Mesothelial cell of epicardium (in vitro differentiated cells): ENCODE measurements at places on chromosomes 1 and 21.

DNA sequence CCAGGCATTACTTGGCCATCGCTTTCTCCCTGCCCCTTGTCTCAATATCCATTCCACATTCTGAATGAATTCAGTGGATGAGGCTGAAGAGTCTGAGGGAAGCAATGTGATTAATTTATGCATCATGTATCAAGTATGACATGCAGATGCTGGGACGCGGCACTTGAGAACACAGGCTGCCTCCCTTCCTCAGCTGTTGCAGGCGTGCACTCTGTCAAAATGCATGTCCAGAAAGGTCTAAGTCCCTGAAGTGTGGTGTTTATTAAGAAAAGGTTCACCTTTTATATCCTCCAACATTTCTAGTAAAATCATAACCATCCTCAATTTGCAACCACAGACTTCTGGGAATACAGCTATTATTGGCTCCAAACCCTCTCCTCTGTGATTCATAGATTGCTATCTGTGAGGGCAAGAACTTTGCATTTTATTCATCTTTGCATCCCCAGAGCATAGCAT lies 22.6 kb upstream of the RAB3GAP2 start:
- no peak for DNase-seq

- DNase-seq, result no peak
Observed at GRCh38 chr1:222546548-222547259, 1.2 kb downstream of the HHIPL2 start.

GRCh38 chr1:39500862-39501389 lies 9.5 kb downstream of the BMP8A start:
- DNase-seq, result no peak

DNA sequence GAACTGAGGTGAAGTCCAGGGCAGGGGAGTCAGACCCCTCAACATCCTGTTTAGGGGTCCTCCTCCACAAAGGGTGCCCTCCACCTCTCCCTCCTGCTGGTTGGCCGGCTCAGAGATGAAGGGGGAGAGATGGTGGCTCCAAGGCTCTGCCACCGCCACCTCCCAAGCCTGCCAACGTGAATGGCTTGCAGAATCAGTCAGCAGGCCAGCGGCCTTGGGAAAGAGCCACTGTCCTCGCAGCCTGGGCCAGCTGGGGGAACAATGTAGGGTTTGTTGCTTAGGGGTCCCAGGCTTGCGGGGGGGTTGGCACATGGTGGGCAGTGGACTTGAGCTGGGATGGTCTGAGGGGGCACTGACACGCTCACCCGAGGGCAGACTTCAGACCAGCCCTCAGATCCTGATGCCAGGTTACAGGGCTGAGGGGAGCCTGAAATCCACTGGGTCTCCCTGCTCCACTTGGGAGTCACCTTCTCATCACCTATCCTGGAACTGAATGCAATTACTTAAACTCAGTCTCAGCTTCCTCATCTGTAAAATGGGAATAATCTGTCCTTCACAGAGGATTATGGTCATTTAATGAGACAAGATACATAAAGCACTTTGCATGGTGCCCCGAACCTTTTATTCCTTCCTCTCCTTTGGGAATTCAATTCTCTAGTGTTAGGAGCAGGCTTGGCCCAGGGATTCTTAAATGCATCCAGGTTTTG lies 8.3 kb downstream of the GPR37L1 start:
- no peak for DNase-seq

GRCh38 chr1:43659212-43660166 lies 9.5 kb downstream of the KDM4A start:
- no peak for DNase-seq

DNA sequence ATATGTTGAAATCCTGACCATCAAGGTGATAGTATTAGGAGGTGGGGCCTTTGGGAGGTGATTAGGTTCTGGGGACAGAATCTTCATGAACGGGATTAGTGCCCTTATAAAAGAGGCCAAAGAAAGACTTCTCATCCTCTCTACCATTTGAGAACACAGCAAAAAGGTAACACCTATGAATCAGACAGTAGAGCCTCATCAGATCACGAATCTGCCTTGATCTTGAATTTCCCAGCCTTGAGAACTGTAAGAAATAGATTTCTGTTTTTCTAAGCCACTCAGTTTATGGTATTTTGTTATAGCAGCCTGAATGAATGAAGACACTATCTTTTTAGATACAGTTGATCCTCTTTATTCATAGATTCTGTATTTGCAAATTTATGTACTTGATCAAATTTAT lies 206.9 kb upstream of the EDN2 start:
- DNase-seq, result no peak

DNA sequence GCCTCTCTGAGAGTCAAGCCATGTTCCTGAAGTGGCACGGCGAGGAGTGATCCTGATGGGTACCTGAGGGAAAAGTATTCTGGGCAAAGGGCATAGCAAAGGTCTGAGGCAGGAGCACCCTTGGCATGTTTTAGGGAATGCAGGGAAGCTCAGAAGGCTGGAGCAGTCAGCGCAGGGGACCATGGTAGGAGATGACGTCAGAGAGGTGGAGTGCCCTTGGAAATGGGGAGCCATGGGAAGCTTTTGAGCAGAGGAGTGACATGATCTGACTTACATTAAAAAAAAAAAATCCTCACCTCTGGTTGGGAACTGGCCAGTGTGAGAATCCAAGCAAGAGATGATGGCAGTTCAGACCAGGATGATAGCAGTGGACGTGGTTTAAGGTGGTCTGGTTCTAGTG lies 37.2 kb downstream of the PDPN start:
- no peak for DNase-seq

DNA sequence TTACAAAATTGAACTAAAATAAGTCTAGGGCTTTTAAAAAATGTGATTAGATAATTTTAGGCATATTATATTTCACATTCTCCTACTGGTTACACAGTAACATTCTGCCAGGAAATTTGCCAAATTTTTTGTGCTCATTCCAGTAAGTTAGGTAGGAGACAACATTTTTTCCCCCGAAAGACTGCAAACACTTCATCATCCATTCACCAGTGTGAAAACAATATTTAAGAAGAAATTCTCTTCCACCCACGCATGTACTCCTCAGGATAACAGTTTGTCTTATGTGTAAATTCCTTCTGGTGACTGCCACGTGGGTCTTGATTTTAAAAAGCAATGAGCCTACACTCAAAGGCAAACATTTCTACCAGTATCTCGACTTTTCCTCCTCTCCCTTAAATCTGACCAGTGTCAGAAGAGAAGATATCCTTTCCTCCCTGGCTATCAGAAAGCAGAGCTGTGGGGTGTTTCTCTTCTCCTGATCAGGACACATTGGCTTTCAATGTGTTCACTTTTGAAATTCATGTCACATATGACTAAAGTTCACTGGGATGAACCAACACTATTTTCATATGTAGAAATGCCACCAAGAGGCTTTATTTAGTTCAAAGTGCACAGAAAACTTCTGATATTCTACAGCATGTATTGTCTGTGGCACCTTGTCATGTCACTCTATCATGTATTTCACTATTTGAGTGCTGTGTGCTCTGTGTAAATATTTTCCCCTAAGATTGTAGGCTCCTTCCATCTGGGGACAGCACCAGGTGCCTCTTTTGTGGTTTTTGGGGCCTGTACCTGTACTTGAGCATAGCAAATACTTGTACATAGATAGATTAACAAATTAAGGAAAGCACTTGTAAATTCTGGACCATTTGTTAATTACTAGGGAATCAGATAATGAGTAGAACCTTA lies 38.6 kb downstream of the LHX9 start:
- DNase-seq, result no peak

DNA sequence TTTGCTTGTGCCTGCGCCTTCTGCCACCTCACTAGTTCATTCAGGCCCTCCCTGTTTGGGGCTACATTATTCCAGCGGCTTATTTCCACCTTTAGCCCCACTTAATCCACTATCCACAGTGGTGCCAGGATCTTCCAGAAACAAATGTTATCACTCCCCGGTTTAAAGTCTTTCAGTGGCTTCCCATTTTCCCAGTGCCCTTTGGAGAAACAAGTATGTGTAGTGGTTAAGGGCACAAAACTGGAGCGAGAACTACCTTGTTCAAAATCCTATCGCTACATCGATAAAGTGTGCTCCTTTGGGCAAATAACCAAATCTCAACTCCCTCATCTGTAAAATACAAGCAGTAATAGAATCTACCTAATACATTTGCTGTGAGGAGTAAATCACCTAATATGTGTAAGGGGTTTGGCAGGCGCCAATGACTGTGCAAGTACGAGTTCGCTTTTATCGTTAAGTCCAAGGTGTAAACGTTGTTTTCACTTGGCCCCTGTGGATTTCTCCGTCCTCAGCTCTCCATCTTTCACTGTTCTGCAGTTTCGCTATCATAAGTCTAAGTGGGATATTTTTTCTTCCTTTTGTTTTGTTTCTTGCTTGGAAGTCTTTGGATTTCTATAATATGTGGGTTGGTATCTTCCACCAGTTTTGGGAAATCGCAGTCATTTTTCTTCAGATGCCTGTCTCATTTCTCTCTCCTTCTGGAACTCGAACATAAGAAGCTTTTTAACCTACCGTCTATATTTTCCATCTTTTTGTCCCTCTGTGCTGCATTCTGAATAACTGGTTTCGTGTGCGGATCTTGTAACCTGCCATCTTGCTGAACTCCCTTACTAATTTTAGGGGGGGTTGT lies 844 bp upstream of the MEAF6 start:
- DNase-seq, result no peak

- no peak for DNase-seq
Observed at GRCh38 chr1:2248127-2248826, 20.2 kb downstream of the SKI start.

DNA sequence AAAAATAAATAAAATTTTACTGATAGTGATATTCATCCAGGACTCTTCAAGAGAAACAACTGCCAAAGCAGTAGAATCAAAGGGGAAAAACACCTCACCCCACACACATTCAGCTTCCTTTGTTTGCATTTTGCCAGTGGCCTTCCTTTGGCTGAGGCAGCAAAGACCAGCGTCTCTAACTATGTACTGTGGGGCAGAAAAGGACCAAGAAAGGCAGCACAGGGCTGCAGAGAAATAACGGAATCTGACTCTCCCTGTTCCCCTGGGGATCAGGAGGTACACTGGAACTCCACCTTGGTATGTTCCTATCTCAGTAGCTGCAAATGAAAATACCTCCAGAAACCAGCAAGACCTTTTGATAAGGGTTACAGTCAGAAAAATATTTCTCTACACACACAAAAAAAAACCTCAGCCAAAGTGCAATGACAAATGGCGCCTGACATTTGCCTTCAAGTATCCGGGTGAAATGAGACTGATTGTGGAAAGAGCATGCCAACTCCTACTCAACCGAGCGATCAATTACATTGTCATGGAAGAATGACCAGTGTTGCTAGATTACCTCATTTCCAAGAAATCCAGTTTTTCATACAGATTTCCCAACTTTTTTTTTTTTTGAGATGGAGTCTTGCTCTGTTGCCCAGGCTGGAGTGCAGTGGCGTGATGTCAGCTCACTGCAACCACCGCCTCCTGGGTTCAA lies 50.9 kb downstream of the TARBP1 start:
- DNase-seq, result no peak

- DNase-seq, result no peak
Observed at GRCh38 chr21:16046656-16047330, 317.0 kb downstream of the USP25 start.

GRCh38 chr1:22826604-22827580 lies 116.3 kb downstream of the EPHB2 start:
- no peak for DNase-seq

DNA sequence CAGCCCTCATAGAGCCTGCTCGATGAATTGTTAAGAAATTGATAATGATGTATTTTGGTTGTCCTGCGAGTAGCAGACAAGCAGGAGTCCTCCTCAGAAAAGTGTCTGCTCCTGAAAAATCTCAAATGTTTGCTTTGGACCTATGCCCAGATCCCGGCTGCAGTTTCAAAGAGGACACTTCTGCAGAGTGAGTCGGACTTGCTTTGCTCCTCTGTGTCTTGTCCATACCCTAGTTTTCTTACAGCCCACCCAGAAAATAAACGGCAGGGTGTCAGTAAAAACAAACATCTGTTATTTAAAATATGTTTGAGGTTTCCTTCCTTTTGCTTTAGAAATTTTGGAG lies 2.8 kb downstream of the S100A10 start:
- DNase-seq, result peak; percentile 67

DNA sequence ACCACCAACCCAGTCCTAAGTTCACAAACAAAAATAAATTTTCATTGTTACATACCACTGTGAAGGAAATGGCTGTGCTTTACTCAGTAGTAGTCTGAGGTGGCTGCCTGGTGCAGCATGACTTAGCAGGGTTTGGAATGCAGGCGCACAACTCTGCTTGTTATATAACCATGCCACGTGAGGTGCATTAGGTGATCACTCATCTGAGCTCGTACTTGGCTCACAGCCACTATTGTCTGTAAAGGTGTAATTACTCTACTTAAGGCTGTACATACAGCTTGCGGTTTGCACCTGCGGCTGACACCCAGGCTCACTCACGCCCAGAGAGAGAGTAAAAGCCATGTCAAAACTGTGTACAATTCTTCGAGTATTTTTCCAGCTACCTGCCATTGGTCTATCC lies 599.4 kb downstream of the LTN1 start:
- DNase-seq, result no peak

GRCh38 chr1:116690849-116691406 lies 23.4 kb upstream of the IGSF3 start:
- no peak for DNase-seq

GRCh38 chr1:5743435-5744095 lies 248.7 kb downstream of the NPHP4 start:
- no peak for DNase-seq

GRCh38 chr1:37813529-37814145 lies 5.6 kb upstream of the YRDC start:
- DNase-seq, result no peak

GRCh38 chr1:22861764-22862440 lies 110.8 kb downstream of the LACTBL1 start:
- DNase-seq, result peak; percentile 34

GRCh38 chr1:2238361-2239012 lies 10.4 kb downstream of the SKI start:
- no peak for DNase-seq

DNA sequence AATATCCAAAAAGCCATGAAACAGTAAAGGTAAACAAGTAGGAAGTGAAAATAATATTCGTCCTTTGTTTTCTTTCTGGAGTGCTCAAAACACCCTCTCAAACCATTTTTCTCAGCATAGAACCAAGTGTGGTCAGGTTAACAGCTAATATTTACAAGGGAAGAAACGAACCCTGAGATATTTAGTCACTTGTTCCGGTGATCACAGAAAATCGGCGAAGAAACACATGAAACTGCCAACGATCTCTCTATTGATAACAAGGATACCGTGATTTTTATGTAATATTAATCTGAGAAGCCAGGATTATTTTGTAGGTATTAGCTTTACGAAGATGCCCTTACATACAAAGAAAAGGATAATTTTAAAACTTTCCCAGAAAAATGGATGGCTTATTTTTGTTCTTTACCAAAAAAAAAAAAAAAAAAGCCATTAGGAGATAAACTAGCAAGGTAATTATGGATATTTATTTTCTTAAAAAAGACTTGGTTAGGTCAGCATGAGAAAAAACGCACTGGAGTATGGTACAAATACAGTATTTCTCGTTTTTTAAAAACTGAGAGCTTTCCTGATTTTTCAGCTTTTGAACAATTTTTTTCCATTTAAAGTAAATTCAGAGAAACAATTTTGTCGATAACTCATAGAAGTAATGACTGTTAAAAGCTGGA lies 107.3 kb upstream of the HNRNPU start:
- DNase-seq, result no peak
